ENCODE measurements at places on chromosomes 1 and 21.
A peak's percentile ranks its signal among the peaks of the same experiment; 100 is the strongest.

DNA sequence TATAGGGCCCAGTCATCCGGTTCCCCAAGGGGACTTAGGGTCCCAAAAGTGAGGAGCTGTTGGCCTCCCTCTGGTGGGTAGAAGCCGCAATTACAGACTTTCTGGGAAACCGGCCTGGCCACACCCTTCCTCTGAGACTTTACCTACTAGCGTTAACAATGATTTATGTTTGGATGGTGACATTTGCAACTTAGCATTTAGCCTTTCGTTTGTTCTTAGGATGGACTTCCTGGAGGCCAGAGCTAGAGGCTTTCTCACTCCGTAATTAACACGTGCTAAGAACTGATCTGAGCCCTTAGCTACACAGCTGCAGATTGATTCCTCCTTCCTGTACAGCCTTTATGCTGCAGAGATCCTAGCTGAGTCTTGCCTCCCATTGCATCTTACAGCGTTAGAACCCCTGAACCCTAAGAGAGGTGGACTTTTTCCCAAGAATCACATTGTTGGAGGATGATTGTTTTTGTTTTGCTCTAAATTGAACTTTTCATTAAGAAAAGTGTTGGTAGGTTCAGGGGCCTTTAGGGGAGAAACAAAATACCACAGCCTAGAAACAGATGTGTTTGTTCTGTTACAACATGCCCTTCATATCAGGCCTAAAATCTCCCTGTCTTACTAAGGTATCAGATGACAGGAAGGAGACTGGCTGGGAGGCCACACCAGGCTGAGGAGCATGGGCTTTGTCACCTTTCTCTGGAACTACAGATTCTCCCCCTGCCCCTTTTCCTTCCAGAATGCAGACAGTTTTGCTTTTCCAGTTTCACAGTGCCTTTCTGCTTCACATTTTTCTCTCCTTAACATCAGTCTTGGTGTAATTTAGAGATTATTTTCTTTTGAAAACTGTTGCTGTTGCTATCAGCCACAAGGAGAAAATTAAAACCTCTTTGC, 1.9 kb downstream of the S100A11 start:
- no peak for DNase-seq

DNA sequence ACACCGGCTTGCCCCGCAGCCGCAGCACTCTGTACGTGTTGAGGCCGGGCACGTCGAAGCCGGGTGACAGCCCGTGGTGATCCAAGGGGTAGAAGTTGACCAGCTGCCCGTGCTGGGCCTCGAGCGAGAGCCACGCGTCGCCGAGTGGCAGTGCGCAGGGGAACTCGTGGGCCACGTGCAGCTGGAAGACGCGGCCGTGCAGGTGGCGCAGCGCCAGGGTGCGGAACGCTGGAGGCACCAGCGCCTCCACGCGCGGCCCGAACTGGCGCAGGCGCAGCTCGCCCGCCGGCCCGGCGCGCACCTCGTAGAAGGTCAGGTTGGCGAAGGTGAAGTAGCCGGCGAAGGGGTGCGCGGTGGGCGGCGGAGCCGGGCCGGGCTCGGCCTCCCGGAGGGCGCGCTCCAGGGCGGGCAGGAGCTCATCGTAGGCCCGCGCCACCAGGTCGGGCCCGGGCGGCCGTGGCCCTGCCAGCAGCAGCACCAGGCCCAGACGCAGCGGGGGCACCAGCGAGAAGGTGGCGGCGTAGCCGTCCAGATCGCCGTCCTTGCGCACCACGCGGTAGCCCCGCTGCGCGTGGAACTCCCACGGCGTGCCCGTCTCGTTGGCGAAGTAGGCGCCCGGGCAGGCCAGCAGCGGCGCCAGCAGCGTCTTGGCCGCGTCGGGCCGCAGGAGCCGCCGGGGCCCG, 19.5 kb downstream of the LACTBL1 start:
- DNase-seq = no peak

GRCh38 chr1:1116701-1117468, 996 bp upstream of the C1orf159 start:
- DNase-seq = no peak

DNA sequence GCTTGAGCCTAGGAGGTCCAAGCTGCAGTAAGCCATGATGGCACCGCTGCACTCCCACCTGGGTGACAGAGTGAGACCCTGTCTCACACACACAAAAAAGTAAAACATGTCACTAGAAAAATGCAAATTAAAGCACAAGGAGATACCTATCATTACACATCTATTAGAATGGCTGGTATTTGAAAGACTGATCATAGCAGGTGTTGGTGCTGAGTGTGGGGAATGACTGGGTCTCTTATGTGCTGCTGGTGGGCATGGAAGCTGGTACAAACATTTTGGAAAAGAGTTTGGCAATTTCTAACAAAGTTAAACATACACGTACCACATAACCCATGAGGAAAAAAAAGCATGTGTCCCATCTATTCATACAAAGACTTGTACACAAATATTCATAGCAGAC, 142.1 kb upstream of the ZBTB40 start:
- DNase-seq = no peak

- DNase-seq = no peak
These were observed 278.1 kb upstream of the CAMK1G start for GRCh38 chr1:209305221-209305954.

DNA sequence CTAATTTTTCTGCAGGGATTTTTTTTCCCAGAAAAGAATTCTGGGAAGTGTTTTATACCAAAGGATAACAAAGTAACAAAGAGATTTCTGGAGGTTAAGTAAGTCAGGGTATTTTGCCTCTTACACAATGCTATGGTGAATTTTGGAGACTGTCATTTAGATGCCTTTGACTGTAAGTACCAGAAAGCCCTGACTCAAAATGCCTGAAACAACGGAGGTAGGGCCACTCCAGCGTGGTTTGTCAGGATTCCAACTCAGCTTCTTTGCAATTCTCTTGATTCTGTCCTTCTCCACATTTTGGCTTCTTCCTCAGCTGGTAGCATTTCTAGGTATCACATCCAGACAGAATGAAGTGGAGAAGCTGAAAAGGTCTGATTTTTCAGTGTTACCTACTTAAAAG, 106.5 kb downstream of the UCHL5 start:
- no peak for DNase-seq

DNA sequence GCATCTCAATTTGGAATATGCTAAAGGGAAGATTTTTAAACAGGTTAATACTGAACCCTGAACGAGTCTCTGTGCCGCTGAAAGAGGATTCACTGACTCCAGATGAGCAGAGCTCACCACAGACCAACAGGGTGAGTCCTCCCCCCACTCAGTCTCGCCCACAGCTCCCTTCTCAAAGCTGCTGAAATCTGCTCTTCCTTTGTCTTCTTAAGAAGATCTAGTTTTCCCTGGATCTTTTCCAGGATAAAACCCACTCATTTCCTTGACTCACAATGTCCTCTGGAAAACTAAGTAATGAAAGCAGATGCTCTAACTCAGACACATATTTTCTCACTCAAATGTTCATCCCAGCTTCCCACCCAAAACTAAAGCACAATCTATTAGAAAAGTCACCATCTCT, 447.0 kb upstream of the PKN2 start:
- DNase-seq = no peak

- DNase-seq = no peak
These were observed 59.3 kb upstream of the B3GALNT2 start for GRCh38 chr1:235563513-235564061.

- DNase-seq = no peak
These were observed 30.2 kb downstream of the TMEM50B start for GRCh38 chr21:33449616-33450015.

DNA sequence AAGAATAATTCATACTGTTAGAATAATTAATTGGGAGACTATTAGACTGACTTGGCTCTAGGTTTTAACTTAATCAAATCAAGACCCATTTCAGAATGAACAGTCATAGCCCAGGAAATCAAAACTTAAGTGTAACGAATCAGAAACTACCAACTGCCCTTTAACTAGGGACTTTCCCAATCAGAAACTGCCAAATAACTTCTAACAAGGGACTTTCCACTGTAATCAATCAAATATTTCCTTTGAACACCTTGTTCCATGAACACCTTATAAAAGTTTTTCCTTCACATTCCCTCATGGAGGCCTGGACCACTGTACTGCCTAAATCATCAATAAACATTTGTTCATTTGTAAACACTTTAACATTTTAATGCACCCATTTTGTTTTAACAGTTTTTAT, 1054.7 kb upstream of the TMPRSS15 start:
- no peak for DNase-seq

- DNase-seq = no peak
These were observed 114.0 kb upstream of the RAB4A start for GRCh38 chr1:229156872-229157271.

GRCh38 chr1:60126723-60127122, 53.2 kb upstream of the C1orf87 start:
- DNase-seq = peak; percentile 69

- DNase-seq = no peak
These were observed 16.3 kb upstream of the CD2 start for GRCh38 chr1:116737855-116738321.

DNA sequence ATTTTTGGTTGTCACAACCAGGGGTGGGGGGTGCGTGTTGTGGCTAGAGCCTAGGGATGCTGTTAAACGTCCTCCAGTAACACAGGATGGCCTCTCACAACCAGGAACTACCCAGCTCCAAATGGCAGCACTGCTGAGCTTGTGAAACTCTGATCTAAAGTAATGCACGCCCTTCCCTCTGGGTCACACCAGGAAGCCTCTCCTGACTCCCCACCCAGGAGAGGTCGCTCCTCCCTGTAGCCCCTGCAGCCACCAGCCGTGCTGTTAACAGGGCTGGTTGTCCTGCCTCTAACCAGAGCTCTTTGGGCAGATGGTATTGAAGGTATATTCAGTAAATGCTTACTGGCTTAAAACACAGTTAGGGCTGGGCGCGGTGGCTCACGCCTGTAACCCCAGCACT, 73.2 kb downstream of the NKAIN1 start:
- DNase-seq = no peak

GRCh38 chr1:47554901-47555300, 117.1 kb downstream of the FOXD2 start:
- no peak for DNase-seq

DNA sequence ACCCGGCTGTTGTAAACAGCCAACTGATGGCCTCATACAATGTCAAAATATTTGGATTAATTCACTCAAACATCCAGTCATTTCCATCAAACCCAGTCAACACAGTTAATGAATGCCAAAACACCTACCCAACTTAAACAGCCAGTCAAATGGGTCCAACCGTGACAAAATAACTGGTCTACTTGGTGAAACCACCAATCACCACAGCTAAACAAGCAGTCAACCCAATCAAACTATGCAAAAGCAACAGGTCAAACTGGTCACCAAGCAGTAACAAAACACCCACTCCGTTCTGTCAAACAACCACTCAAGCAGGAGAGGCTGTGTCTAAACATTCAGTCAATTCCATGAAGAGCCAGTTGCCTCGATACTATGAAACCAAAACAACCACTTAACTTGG, 119.2 kb downstream of the FOXD2 start:
- DNase-seq = no peak

DNA sequence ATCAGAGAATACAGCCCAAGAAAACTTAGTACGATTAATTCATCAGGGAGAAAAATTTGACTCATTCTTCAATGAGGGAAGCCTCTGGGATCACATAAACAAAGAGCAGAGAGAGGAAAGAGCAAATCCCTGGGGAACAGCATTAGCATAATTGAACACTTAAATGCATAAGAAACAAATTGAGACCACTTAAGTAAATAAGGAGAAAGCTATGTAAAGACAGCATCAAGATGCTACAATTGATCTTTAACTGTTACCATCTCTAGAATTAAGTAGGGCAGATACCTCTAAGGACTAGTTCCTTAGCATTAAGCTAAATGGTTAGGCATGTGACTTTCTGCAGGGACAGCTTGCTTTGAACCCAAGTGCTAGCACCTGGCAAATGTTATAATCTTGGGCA, 265.1 kb upstream of the NEGR1 start:
- DNase-seq = peak; percentile 27

DNA sequence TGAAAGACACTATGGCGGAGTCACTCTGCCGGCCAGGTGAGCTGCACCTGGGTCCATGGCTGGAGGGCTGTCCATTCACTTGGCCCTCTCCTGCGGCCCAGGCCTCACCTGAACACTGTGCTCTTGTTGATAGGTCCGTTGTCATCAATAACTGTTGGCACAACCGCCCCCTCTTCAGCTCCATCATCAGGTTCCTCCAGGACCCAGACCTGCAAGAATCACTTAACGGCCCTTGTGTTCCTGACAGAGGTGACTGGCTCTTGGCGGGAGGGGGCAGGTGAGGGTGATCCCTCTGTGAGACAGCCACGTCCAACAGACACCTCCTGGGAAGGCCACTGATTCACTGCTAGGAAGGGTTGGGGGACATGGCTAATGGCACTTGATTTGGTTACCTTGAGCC, 54.9 kb downstream of the INAVA start:
- no peak for DNase-seq

DNA sequence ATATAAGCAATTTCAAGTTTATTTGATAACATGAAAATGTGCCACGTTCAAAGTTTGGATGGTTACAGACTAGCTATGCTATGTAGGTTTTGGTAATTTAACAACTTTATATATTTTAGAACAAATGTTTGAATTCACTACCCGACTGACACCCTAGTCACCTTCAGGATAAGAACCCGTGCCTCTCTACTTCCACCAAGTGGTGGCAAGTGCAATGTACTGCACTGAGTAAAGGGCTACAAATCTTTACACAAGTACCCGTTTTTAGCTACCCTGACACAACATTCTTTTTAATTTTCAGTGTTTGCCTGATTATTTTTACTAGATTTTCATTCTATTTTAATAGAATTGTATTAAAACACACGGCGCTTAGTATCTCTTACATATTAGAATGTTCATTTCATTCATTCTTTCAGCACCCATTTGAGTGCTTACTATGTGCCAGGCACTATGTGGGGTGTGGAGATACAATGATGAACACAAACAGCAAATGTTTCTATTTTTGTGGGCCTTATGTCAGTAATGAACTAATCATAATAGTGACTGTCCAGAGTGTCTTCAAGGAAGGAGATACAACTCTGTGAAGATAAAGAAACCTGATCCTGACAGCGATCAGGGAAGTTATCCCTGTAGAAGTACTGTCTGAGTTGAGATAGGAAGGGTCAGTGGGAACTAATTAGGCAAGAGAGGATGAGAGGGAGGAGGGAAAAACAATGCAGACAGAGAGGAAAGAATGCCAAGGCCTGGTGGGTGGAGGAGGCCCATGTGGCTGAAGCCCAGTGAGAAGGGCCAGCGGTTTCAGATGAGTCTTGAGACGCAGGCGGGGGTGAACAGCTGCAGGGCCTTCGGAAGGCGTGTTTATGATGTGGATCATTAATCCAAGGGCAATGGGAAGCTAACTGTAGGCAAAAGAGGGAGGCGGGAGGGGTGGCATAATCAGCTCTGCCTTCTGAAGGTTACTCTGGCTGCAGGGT, 3.8 kb downstream of the LCA5L start:
- DNase-seq = peak; percentile 28

DNA sequence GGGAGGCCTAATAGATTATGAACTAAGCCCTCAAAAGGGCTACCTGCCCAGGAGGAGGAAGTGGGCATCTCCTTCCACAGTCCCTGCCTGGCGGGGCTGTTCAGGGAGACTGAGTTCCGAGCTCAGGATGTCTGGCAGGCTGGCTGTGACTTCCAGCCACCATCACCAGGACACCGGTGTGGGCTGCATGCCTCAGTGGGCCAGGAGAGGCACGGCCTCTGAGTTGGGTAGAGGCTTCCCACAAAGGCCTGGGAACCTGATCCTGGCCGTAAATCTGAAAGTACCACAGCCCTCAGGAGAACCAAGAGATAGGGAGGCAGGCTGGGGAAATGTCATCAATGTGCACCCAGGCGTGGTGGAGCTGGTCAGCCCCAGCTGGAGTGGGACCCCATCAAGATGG, 29.1 kb downstream of the NTPCR start:
- no peak for DNase-seq

Data from NCI-H146 (cell line).